ENCODE measurements at places on chromosomes 7 and 10.

- H3K27me3 ChIP-seq = no peaks in the 10 kb centered on the region
- no peak for DNase-seq
- H3K36me3 ChIP-seq = no peaks in the 10 kb centered on the region
- no peak overlapping the region for H3K4me3 ChIP-seq
- H3K27ac ChIP-seq = no peak overlapping the region
- no peaks in the 10 kb centered on the region for H3K4me1 ChIP-seq
These were observed 90.1 kb downstream of the PCDH15 start for GRCh38 chr10:54710918-54711317.

DNA sequence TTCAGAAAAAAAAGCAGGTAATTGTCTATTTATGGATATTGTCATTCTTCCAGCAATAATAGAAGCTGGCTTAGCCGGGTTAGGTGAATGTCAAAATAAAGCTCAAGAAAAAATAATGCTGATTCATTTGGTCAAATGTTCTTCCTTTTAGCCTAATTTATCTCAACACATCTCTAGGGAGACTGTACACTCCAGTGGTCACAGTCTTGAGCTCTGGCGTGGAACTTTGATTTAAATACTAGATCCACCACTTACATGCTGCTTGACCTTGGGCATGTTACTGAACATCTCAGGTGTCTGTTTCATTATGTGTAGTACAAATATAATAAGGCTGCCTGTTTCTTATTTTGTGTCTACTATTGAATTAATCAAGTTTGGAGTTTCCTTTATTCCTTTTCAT lies 22.0 kb downstream of the PRTFDC1 start:
- no peak for DNase-seq
- H3K4me1 ChIP-seq = peaks cover 17% of the 10 kb centered on the region
- no peaks in the 10 kb centered on the region for H3K36me3 ChIP-seq
- no peaks in the 10 kb centered on the region for H3K27me3 ChIP-seq
- H3K4me3 ChIP-seq = no peak overlapping the region

DNA sequence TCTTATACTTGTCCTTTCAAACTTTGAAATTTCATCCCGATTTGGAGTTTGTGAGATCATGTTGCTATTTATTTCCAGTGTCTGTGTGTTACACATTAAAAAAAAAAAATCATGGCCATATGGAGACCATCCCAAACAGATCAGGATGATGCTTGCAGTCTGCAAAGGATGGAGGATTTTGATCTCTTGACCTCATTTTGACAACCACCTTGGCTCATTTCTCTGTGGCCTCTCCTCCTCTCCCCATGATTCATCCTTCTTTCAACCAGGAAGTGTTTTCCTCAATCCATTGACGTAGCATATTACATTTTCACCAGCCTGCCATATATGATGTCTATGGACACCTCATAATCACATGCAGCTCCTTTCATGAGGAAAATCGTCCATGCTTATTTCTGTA lies 68.9 kb upstream of the INSYN2A start:
- no peak for DNase-seq
- H3K4me1 ChIP-seq = no peaks in the 10 kb centered on the region
- no peak overlapping the region for H3K4me3 ChIP-seq
- no peak overlapping the region for H3K27ac ChIP-seq

DNA sequence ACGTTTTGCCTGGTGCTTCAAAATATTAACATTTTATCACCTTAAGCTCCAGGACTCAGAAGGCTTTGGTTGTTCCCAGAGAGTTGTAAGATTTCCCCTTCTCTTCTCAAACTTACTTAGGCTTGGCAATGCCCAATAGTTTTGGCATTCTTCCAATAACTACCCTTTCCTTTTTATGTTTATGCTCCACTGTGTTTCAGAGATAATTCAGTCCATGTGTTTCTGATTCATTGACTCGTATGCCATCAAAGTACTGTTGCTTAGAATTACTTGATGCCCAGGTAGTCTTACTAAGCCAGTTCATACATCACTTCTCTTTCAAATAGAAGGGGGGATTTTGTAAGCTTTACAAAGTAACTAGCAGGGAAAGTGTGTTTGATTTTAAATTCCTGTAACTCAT lies 66.6 kb downstream of the AGMO start:
- no peaks in the 10 kb centered on the region for H3K27me3 ChIP-seq
- no peak overlapping the region for H3K4me3 ChIP-seq
- H3K36me3 ChIP-seq = no peaks in the 10 kb centered on the region
- no peak for DNase-seq
- H3K4me1 ChIP-seq = no peaks in the 10 kb centered on the region
- no peak overlapping the region for H3K27ac ChIP-seq

DNA sequence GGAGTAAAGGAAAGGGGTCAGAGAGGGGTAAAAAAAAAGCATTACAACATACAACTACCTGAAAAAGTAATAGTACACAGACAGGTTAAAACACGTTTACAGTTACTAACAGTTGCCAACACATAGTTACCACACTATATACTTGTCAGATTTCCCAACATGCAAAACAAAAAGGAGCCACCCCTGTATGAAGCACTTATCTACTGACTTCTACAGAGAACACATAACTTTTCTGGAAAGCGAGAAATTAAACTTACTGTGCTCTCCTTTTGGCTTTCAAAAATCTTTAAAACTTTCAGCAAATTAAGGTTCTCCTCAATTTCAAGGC lies 2.1 kb downstream of the ABI1 start:
- H3K27me3 ChIP-seq = no peaks in the 10 kb centered on the region
- no peaks in the 10 kb centered on the region for H3K36me3 ChIP-seq
- DNase-seq = no peak
- H3K4me1 ChIP-seq = peaks cover 16% of the 10 kb centered on the region
- H3K4me3 ChIP-seq = peak overlapping the region; percentile 91

- no peak overlapping the region for H3K4me3 ChIP-seq
- no peaks in the 10 kb centered on the region for H3K36me3 ChIP-seq
- H3K27ac ChIP-seq = no peak overlapping the region
- H3K27me3 ChIP-seq = peaks cover 60% of the 10 kb centered on the region
- peak; percentile 4 for DNase-seq
- peaks cover 54% of the 10 kb centered on the region for H3K4me1 ChIP-seq
These were observed 355.7 kb downstream of the DNAJB6 start for GRCh38 chr7:157692460-157693011.

DNA sequence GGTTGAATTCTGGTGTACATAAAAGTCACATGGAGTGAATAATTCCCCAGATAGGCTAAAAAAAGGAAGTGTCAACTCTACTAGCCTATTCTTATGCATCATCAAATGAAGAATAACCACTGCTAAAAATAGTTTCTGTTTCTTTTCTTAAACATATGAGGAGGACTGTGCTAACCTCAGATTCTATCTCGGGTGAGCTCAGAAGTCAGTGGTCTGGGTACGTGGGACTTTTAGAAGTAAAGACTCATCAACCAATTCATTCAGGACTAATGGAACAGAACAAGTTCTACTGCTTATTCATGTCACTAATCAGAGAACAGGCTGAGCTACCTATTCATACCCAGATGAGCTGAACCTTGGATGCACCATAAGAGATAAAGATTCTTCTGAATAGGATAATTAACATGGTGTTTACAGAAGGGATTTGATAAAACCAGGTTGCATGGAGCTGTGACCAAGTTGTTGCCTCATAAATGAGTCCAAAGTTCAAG lies 9.5 kb upstream of the ASAH2 start:
- no peak overlapping the region for H3K27ac ChIP-seq
- no peaks in the 10 kb centered on the region for H3K4me1 ChIP-seq
- H3K4me3 ChIP-seq = no peak overlapping the region
- DNase-seq = no peak
- no peaks in the 10 kb centered on the region for H3K27me3 ChIP-seq
